Sciatic nerve (tissue), 2 donors: ENCODE measurements at places on chromosomes 16 and 17. TPM values are rescaled to one million over a fixed set of nuclear protein-coding genes. Genes with fewer than 3 reads are reported as not detected.
A peak's percentile ranks its signal among the peaks of the same experiment; 100 is the strongest.

GRCh38 chr16:30482366-30482765 is 9.8 kb downstream of the ITGAL start:
- DNase-seq: no peak

GRCh38 chr16:49092704-49093103 is 188.9 kb downstream of the CBLN1 start:
- DNase-seq: no peak

DNA sequence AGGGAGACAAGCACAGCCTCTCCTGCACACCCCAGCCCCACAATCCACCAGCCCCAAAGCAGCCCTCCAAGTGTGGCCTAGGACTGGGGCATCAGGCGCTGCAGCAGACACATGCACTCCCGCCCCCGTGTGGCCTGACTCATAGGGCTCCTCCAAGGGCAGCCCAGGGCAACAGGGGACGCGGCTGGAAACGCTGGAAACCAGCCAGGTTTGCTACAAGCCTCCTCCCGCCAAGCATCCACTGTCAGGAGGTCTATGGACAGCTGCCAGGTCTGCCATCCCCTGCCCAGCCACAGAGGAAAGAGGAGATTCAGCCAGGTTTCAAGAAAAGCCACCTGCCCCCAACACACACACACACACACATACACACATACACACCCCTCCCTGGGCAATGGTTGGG is 25.8 kb downstream of the SRCIN1 start:
- DNase-seq: no peak

GRCh38 chr16:51095890-51096626 is 55.0 kb downstream of the SALL1 start:
- DNase-seq: no peak

- DNase-seq: no peak
Measured at GRCh38 chr17:74711058-74711824, 1.5 kb downstream of the CD300LF start.

- DNase-seq: no peak
Measured at GRCh38 chr17:78038748-78039288, 80.3 kb downstream of the TNRC6C start.

DNA sequence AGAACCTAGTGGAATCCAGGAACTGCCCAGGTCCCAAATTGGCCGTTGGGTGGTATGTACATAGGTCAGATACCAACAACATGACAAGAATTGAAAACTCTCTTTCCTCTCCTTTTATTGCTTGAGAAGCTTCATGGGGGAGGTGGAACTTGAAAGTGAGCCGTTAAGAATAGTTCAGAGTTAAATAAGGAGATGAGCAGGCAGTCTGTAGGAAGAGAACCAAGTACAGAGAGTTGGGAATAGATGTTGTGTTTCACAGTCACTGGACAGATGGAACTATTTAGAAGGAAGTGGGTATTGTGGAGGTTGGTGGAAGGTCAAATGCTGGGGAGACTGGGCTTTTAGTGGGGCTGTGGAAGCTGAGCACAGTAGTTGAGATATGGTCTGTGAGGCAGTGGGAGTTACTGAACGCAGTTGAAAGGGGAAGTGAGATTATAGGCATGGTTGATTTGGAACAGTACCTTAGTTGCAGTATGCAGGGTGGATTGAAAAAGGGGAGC is 26.4 kb downstream of the ARHGAP44 start:
- no peak for DNase-seq

DNA sequence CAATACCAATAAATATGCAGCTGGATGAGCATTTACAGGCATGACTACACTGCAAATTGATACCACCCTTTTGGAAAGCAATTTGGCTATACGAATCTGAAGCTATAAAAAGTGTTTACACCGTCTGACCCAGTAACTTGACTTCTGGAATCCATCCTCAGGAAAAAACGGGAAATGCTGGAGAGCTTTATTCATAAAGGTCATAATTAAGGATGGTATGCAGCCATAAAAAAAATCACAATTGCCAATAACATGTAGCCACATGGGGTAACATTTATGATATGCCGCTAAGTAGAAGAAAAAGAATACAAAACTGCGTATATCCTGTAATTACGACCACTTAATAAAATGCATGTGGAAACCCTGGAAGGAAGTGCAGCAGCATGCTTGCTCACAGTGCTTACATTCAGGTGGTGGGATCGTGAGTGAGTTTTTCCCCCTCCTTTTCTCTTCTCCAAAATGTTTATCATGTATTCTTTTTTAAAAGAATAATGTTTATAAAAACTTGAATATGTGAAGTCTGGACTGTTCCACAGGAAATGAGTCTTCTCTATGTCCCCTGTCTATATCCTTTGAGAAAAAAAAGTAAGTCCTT is 34.2 kb downstream of the COPRS start:
- no peak for DNase-seq

DNA sequence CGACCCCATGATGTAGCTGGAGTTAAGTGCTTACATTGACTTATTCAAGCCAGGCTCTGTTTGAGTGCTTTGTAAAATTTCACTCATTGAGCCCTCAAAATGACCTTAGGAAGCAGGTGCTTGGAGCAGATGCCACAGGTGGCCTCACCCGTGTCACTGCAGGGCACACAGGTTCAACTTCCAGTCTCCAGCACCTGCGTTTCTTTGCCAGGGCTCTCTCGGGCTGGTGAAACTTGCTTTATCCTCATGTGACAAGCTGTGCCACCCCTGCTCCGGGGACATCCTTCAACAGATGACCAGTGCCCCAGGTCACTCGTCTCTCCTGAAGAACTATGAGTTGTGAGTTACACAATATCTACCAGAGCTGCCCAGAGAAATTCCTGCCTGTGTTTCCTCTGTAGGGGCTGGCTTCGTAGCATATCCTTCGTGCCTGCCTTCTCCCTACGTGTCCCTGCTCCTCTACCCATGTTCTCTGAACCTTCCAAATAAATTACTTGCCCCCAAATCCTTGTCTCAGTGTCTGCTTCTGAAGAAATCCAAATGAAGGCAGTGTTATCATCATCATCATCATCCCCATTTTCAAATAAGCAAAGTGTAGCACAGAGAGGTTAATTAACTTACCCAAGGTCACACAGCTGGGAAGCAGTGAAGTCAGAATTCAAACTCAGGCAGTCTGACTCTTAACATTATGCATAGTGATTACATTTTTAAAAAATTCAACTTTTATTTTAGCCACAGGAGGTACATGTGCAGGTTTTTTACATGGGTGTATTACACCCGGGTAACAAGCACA is 352.5 kb downstream of the NPIPA8 start:
- no peak for DNase-seq

DNA sequence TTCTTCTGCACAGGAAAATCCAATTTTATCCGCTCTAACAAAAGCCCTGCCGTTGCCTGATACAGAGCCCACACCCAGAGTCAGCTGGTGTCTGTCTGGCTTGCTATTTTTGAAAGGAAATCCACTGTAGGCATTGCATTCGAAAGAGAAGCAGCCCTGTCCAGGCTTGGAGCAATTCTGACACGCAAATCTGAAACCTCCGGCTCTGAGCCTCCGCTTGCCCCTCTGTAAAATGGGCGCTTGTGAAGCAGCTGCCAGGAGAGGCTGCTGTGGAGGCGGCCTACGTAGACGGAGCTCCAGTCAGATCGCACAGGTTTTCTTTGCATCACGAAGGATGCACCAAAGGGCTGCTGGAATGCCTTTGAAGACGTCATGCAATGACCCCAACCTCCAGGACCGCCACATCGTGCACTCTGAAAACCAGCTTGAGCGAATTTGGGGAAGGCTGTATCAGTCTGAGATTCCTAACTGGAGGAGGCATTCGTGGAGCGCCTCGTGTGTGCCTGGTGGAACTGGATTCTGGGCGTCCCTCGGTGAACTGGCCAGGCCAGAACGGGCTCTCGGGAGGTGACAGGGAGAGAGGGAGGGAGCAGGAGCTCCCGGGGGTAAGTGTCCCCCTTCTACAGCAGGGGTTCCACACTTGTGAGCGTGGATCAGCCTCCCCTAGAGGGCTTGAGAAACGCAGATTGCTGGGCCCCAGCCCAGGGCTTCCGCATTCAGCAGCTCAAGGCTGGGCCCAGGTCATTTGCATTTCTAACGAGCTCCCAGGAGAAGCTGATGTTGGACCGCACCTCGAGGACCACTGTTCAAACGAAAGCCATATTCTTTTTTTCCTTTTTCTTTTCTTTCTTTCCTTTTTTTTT is 215.5 kb downstream of the MRTFB start:
- no peak for DNase-seq

DNA sequence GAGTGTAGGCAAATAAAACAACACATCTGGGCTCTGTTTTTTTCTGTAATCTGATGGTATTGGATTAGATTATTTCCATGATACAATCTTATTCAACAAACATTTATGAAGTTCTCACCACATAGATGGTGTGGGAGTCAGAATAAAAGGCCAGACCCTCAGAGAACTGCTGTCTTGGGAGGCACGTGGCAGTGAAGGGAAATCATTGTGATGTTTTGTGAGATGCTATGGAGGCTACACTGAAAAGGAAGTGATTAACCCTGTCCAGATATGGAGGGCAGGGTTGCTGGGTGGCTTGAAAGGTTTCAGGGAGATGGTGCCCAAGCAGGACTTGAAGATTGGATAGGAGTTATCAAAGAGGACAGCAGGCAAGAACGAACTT is 35.6 kb downstream of the DHRS7B start:
- no peak for DNase-seq

- peak; percentile 49 for DNase-seq
Measured at GRCh38 chr17:42010898-42011516, 6.2 kb downstream of the DNAJC7 start.

- DNase-seq: no peak
Measured at GRCh38 chr16:8489580-8489979, 100.7 kb downstream of the TMEM114 start.

DNA sequence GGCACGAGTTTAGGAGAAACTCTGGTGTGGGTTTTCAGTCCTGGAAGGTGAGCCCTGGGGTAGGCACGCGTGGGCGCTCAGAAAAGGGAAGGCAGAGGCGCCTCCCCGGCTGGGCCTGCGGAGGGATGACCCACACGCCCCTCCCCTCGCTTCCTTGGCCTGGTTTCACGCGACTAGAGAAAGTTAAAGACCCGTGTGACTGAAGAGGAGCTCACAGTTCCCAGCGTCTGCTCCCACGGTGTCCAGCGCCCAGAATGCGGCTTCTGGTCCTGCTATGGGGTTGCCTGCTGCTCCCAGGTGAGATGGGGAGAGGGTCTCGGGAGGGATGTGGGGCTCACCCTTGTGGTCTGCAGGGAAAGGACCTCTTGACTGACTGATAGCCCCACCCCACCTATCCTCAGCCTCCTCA is at the start of gene CD300LG:
CD300LG (plus strand) TSS at position 214 of the 409 bp plus-strand sequence; CDS start at position 255, 41 bp downstream.
- DNase-seq: no peak

GRCh38 chr17:83109793-83110645 is 30.6 kb downstream of the METRNL start:
- DNase-seq: peak; percentile 89

- DNase-seq: no peak
Measured at GRCh38 chr17:61766520-61766919, 96.8 kb downstream of the BRIP1 start.

- no peak for DNase-seq
Measured at GRCh38 chr17:75039238-75039637, 7.5 kb downstream of the ATP5PD start.

DNA sequence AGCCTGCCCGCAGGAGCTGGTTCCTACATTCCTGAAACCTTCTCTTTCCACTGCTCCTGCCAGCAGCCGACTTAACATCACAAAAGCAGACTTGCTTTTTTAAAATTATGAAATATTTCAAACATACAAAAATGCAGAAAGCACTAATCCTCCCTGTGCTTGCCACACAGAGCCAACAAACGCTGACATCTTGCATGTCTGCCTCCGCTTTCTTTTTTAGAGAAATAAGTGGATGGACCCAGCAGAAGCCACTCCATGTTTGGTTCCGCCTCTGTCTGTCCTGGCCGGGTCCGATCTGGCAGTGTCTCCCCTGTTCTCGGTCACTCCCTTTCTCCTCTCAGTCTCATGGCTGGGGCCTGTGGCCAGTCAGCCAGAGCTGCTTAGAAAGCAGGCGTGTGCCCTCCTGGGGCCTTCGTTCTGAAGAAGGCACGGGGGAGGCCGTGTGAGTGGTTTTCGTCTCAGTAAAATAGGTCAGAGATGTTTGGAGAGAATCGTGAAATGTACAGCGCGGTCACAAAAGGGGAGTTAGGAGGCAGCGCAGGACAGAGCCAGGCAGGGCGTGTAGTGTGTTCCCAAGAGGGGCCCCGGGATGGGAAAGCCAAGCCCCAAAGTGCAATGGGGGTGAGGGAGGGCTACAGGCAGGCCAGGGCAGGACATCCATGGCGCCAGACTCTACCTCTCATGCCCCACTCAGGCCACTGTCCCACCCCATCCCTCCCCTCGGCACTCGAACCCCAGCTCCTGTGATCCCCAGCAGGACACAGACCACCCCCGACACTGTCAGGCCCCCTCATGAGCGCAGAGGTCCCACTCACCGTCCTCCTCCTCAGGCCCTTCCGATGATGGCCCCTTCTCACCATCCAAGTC is 23.2 kb downstream of the MXRA7 start:
- DNase-seq: no peak

- no peak for DNase-seq
Measured at GRCh38 chr16:49806446-49806845, 49.5 kb downstream of the ZNF423 start.

DNA sequence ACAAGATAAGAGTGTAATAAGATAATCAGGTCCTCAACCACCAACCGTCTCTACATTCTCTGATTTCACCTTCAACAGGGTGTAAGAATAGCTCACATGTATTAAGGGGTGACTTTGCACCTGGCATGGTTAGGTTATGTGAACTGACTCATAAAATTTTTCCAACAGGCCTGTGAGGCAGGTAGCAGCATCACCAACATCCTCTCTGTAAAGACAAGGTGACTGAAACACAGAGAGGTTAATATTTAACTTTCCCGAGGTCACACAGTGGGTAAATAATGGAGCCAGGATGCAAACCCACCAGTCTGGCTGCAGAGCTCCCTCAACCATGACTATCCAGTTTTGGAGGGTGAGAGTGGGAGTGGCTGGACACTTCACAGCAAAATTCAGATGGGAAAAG is 317.2 kb downstream of the C16orf95 start:
- DNase-seq: no peak

DNA sequence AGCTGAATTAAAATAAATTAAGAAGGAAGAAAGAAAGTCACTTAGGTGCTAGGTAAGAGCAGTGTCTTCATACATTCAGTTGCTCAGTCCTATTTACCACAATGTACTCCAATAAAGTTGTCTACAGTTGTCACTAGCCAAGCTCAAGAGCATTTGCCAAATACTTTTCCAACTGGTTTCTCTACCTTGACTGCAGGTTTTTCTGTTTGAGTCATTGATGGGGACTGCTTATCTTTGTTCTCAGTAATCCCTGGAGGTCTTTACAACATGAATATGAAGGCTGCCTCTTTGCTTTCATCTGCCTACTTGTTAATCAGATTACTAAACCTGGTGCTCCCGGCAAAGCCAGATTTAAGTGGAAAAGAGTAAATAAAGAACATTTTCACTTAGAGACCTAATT is 64.6 kb upstream of the CLEC18B start:
- no peak for DNase-seq

ADORA2B gene
- total RNA-seq: 0.67 TPM

CALCOCO2 gene
- total RNA-seq: 206 TPM

RTN4RL1 gene
- 5.8 TPM for total RNA-seq

DNASE1L2 gene
- 1.6 TPM for total RNA-seq

DNAH17 gene
- 0.40 TPM for total RNA-seq

IFT20 gene
- 36.3 TPM for total RNA-seq

HSPB9 gene
- total RNA-seq: not detected

WFDC1 gene
- total RNA-seq: 31.6 TPM

PARD6A gene
- total RNA-seq: 5.6 TPM

ZFHX3 gene
- total RNA-seq: 44.6 TPM

UNC45B gene
- total RNA-seq: 0.04 TPM

GRB7 gene
- total RNA-seq: 1.6 TPM
